ENCODE measurements at places on chromosomes 12 and 14.

GRCh38 chr12:105933671-105934665, 204.8 kb downstream of the NUAK1 start:
- DNase-seq, result peak; percentile 72

- DNase-seq, result no peak
Observed at GRCh38 chr14:93032421-93032936, 83.2 kb downstream of the ITPK1 start.

DNA sequence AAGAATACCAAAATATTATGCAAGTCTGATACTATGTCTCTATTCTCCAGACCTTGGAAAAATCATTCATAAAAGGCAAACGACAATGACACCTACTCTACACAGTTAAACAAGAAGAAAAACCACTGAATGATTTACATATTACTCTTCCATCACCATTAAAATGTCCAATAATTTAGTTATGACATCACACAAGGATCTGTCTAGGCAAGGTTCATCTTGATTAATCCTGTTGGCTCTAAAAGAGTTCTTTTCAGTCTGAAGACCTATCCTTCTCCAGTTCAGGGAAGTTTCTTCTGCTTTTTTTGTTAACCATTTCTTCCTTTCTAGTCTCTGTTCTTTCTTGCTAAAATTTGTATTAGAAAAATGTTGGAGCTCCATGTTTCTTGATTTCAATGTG, 64.0 kb downstream of the OSBPL8 start:
- no peak for DNase-seq

- DNase-seq, result no peak
Observed at GRCh38 chr14:74935360-74935680, 12.3 kb upstream of the RPS6KL1 start.

DNA sequence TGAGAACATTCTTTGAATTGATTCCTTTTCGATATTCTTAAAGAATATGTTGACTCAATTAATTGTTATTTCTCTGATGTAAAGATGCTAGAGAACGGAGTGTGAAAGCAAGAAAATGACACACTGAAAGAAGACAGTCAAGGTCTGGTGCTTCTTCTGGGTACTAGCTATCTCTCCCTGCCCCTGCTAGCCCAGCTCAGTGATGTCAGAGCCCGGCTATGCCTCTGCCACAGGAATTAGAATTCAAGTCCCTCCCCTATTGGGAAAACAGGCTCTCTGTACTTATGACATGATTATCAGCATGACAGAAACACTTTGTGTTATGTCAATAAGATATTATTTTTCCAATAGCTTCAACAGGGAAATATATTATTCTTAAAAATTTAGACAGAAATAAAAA, 252.4 kb downstream of the KCNC2 start:
- no peak for DNase-seq

DNA sequence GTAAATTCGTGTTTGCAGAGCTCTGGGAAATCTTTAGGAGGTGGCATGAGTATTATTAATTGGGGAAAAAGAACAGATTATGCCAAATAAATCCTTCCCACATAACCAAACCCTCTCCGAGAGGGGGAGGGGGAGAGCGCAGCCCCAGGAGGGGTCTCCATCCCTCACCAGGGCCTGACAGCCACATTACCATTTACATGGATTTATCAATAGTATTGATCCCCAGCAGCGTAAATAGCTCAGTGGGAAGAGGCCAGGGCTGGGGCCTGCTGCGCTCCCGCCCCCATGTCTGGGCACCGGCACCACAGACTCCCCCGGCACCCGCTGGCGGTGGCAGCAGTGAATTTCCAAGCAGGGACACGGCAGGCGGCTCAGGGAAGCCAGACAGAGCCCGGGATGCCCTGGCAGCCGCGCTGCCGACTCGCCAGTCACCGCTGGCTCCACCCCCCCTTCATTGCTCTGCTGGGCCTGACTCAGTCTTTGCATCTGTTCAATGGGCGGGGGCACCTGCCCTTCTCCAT, 2.4 kb downstream of the NCOR2 start:
- no peak for DNase-seq

DNA sequence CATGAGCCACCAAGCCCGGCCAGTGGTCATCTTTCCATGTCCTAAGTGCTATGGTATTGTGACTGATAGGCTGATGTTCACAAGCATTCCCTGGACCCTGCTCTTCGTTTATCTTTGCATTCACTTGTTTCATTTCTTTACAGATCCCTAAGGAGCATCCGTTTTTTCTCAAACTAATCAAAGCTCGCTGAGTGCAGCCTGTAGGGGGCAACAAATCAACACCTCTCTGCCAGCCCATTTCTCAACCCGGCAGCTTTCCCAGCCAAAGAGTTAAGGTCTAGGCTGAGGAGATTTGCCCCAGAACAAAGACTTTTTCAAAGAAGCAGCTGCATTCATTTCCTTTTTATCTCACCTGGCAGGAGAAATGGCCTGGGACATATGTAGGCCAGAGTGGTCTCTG, 12.1 kb downstream of the SIRT4 start:
- DNase-seq, result no peak

DNA sequence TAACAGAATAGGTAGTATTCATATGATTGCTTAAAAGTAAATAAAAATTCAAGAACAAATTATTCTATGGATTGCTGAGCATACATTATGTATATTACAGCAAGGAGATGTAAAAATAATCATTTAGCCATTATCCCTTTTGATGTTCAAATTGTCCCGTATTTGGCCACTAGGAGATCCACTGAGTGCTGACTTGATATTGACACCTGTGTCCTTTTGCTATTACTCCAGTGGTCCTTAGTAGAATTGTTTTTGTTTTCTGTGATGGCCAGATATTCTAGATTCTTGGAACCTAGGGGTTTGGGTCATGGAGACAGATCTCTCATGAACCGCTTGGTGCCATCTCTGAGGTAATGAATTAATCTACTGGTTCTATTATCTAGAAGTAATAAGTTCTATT, 16.8 kb downstream of the ERO1A start:
- DNase-seq, result no peak

DNA sequence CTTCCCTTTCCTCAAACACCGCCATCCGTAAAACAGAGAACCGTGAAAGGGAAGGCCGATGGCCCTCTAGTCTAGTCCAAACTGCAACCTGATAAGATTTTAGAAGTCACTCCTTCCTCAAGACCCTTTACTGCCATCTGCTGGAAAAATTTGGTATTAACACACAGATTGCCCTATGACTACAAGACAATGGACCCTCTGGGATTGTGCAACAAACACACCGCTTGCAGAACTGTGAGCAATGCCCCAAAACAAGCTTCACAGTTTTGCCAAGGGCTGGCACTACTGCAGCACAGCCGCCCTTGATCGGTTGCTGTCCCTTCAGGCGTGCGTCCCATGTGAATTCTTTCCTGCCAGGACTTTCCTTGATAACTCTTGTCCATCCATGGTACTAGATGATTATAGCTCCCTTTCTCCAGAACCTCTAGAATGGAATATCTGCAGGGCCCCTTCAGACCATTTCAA, 23.1 kb downstream of the LLPH start:
- no peak for DNase-seq

DNA sequence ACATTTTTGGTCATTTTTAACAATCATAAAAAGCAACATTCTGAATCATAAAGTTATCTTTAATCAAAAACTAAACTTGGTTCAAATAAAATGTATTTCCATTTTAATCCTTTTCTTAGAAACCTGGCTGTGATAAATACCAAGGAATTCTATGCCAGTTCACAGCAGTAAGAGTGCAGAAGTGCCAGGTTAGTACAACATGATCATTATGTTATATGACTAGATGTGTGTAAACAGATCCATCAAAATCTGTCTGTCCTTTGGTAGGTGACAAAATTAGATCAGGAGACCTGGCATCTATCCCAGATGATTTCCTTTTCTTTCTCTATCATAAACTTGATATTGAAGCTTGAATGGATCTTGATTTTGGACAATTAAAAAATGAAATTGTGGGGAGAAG, 200.6 kb upstream of the STXBP6 start:
- DNase-seq, result no peak

Measured in cerebellar nuclear complex (tissue), 1 donor.